ENCODE measurements at places on chromosomes 16 and 17.

DNA sequence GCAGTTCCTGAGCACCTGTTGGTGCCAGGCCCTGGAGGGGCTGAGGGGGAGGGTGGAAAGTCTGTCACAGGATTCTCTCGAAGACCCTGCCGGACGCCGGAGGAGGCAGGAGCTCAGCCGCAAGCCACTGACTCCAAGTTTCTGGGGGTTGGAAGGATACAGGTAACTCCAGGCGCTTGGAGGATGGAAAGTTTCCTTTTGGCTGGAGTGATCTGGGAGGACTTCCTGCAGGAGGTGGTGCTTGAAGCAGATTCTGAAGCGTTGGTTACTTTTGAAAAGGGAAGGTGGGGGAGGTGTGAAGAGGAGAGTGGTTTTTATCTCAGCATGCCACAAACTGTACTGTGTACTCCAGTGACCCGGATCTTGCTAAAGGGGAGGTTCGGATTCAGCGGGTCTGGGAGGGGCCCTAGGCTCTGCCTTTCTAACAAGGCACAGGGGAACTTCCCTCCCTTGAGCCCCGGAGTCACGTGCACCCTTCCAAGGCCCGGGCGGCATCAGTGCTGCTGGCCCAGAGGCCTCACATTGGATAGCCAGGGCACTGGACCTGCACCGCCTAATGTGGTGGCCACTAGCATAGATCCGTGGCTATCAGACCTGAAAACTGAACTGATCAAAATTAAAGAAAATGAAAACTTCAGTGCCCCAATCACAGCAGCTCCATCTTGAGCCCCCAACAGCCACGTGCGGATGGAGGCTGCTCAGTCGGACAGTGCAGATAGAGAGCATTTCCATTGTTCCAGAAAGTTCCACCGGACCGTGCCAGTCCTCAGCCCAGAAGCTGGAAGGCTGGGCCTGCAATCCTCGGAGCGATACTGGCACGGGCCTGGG is 42.2 kb upstream of the GSE1 start:
- DNase-seq: no peak

DNA sequence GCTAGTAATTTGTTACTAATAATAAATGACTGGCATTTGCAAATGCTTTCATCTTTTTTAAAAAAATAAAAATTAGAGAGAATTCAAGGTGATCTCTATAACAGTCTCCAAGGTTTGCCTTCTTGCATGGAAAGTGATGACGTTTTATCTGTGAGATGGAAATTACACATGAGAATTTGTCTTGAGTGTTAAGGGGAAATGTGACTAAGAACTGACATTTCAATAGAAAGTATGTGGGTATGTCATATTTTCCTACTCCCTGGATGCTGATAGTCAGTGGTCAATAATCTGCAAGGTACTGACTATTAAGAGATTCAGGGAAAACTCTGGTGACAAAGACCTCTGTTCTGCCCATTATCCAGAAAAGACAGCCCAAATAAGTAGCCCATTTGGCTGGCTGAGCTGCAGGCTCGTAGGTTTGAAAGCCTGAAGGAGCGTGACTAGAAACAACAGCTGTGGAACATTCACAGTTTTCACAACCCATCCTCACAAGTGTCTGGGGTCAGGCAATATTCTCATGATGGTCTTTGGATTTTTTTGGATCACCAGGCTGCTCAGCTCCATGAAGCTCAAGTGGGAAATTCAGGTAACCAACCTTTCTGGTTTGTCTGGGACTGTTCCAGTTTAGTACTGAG is 49.7 kb upstream of the WSCD1 start:
- no peak for DNase-seq

GRCh38 chr16:10181196-10182162 is 749 bp downstream of the GRIN2A start:
- peak; percentile 71 for DNase-seq

DNA sequence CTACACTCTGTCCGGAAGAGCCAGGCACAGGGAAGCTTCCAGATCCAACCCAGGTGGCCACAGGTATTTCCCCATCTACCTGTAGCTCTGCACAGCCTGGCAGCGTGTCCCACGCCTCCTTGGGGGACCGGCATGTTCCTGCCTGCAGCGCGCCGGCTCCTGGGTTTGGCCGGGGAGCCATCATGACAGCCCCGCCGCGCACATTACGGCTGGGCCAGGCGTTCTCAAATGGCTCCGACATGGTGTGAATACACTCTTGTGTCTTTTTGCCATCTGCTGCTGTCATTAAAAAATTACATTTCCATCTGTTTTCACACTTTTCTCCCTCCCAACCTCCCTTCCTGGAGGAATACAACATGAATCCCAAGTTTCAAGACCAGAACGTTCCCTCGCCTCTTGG is 8.0 kb upstream of the GINS2 start:
- DNase-seq: no peak

DNA sequence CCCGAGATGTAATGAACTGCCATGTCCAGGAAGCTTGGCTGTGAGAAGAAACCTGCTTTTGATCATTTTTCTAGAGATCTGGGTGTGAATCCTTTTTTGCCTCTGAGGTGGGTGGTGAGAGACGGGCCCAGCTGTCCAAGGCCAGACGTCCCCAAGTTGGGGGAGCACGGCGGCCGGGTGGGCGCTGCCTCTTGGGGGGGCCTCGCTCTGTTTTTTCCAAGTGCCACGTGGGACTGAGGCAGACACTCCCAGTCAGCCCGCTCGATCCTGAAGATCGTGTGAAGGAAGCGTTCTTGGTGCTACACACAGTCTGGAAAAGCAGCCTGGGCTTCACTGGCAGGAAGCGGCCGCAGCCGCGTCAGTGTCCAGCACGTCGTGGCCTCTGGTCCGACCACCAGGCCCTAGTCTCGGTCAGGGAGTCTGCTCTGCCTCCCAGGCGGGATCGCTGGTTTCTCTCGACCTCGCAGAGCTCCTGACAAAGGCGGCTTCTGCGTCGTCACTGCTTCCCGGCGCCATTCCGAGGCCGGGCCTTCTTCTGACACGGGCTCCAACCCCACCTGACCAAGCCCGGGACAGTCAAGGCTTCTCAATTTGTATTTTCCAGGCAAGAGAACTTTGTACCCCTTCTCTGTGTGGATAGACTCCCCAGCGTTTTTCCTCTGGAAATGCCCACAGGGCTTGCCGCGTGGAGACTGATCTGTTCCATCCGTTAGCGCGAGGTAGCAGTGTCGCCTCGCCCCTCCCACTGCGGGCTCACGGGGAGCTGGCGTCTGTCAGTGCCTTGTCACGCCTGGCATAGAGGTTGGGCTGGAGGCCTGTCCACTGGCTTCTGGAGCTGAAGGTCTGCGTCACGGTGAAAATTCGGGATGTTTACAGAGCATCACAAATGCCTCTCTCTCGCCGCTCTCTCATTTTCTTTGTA is 12.4 kb downstream of the PRSS27 start:
- DNase-seq: no peak

- DNase-seq: no peak
Measured at GRCh38 chr17:73325527-73325842, 13.7 kb upstream of the CDC42EP4 start.

DNA sequence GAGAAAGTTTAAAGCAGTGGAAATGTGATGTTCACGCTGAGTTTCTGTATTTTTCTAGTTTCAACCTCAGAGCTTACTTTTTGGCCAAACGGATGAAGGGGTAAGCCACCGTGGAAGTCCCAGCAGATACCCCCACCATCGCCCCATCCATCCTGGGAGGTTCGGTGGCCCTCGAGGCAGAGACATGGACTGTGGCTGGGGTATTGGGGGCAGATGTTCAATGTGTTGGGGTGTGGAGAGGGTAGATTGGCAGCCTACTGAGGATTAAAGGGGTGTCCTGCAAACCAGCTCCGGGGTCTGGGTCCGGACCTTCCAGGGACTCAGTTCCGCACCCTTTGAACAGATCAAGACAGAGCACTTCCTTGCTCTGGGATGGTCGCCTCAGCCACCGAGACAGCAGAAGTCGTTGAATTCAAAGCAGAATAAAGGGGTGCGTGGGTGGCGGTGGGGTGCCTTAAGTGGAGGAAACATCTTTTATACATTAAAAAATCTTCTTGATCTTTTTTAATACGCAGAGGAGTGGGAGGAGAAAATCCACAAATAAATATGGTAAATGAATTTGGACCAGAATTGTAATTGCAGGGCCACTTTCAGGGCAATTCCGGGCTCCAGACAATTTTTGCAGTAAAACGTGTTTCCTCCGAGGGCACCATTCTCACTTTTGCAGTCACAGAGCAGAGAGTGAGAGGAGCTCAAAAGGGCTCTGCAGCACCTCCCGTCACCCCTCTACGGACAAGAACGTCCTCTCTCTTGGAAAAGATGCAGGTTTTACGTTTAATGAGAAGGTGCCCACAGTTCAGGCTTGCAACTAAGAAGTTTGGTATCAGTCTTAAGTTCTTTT is 8.2 kb upstream of the CBX8 start:
- DNase-seq: no peak

DNA sequence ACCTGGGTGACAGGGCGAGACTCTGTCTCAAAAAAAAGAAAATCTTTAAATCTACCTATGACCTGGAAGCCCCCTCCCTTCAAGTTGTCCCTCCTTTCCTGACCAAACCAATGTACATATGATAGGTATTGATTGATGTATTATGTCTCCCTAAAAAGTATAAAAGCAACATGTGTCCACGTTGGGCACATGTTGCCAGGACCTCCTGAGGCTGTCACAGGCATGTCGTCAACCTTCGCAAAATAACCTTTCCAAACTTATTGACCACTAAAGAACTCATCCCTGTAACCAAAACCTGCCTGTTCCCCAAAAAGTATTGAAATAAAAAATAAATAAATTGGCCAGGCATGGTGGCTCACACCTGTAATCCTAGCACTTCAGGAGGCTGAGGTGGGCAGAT is 4.4 kb downstream of the OXLD1 start:
- no peak for DNase-seq

GRCh38 chr17:65572581-65573281 is 11.3 kb upstream of the AXIN2 start:
- DNase-seq: no peak

DNA sequence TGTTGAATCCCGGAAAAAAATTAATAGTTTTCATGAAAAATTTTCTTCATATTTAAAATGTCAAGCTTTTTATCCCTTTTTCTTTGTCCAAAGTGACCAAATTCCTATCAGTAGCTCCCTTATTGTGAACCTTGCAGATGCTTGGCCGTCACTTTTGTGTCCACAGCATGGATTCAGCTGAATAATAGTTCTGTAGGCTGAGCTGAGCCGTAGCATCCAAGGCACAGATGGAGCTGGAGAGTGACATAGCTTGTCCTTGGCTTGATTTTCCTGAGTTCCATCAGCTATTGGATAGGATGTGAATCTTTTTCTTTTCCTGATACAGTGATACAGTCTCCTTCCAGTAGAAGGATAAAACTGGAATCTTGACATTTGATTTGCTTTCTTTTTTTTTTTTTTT is 3.6 kb downstream of the NUP85 start:
- DNase-seq: no peak

GRCh38 chr17:82457929-82458178 is 687 bp upstream of the NARF start:
- DNase-seq: no peak

- no peak for DNase-seq
Measured at GRCh38 chr16:83952587-83952939, 477 bp upstream of the OSGIN1 start.

- DNase-seq: no peak
Measured at GRCh38 chr16:86483-86952, 8.5 kb downstream of the MPG start.

GRCh38 chr16:525520-526180 is 1.9 kb upstream of the CAPN15 start:
- peak; percentile 37 for DNase-seq

DNA sequence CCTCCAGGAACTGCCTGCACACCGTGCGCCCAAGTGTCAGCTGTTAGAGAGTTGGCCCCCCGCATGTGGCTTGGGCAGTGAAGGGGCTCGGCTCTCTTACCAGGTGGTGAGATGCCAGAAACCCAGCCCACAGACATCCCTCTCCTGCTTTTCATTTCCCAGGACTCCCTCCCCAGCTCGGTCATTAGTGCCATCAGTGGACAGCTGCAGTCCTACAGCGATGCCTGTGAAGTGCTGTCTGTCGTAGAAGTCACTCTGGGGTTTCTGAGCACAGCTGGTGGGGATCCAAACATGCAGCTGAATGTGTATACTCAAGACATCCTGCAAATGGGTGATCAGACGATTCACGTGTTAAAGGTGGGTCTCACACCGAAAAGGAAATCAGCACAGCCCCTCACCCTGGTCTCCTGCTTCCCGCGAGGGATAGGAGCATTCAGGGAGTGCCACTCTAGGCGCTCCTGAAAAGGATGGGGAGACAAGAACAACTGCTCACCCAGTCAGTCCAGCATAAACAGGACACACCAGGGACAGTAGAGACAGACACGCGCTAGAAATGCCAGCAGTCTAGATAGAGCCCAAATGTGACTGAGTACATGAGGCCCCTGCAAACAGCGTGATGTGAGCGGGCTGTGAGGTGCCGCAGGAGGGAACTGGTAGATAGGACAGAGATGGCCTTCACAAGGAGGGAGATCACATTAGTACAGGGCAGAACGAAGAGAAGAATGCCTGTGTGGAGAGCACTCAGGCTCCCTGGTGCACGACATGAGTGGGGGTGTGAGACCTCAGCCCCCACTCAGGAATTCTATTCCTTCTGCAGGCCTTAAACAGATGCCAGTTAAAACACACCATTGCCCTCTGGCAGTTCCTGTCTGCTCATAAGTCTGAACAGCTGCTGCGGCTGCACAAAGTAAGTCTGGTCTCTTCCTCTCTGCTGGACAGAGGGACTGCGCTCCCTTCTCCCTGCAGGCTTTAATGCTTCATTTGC is 25.7 kb upstream of the ENDOV start:
- DNase-seq: no peak

GRCh38 chr16:81543571-81543970 is 99.0 kb downstream of the CMIP start:
- DNase-seq: no peak

- DNase-seq: no peak
Measured at GRCh38 chr17:77694391-77695363, 263.8 kb upstream of the TNRC6C start.

GRCh38 chr17:40378966-40379365 is 14.4 kb upstream of the GJD3 start:
- DNase-seq: no peak

DNA sequence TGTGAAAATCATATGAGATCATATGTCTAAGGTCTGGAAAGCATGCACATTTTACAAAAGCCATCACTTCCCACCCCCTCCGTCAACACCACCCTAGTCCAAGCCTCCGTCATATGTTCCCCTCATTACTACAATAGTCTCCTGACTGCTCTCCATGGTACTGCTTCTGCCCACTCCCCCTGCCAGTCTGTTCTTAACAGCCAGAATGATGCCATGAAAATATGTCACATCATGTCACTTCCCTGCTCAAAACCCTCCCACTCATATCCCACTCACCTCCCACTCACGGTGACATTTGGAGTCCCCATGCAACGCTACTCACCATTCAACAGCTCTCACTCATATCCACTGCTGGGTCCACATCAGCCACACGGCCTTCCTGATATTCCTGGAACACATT is 432.3 kb downstream of the XYLT1 start:
- no peak for DNase-seq

DNA sequence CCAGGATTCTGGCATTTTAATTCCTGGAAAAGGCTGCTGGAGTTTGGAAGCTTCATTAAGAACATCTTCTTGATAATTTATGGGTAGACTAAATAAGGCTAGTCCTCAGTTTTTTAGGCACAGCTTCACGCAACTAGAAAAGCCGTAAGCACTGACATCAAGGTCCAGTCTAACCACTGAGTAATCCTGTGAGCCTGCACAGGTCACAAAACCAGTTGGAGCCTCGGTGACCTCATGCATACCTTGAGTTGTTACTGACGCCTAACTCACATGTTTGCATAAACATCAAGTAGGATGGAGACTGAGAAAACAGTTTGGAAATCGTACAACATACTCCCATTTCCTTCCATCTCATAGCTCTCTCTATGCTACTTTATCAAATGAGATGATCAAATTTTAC is 63.8 kb upstream of the RCVRN start:
- no peak for DNase-seq

GRCh38 chr17:12867726-12868125 is 78.4 kb downstream of the ARHGAP44 start:
- no peak for DNase-seq
